Activated CD8-positive, alpha-beta T cell treated with anti-CD3 and anti-CD28 coated beads, Interleukin-2, amount 10 ng/mL, durations not matched to agents 7 days and 5 days (primary cell): ENCODE measurements at places on chromosomes 12 and 14. TPM values are rescaled to one million over a fixed set of nuclear protein-coding genes. Genes with fewer than 3 reads are reported as not detected.

The BHLHE41 gene
- total RNA-seq: not detected

The KRT3 gene
- total RNA-seq: not detected

DNA sequence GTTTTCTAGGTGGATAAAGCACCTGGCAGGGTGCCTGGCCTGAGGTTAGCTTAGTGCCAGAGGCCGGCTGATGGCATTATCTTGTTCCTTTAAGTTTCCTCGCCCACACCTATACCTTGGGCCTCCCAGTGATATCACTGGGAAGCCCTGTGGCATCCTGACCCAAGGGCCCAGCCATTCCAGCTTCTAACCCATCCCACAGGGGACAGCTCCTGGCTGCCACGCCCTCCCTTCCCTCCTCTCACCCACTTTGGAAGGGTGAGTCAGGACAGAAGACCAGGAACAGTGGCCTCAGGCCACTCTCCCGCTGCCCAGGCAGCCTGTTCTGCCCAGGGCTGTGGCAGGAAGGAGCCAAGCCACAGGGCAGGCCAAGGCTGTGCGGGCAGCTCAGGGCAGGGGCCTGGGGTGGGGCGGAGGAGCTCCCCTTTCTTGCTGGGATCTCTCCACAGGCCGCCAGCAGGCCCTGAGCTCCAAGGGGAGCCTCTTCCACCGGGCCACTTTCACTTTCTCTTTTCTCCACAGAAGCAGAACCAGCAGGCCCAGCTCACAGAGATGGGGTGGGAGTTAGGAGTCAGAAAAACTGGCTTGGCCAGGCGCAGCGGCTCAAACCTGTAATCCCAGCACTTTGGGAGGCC is 75.1 kb downstream of the IRF2BPL start:
- peaks cover 78% of the 10 kb centered on the region for H3K4me1 ChIP-seq
- peak overlapping the region; percentile 60 for H3K4me3 ChIP-seq
- H3K27me3 ChIP-seq: no peaks in the 10 kb centered on the region
- H3K27ac ChIP-seq: peak overlapping the region; percentile 87
- no peaks in the 10 kb centered on the region for H3K36me3 ChIP-seq
- peak; percentile 76 for DNase-seq

- no peak overlapping the region for H3K4me3 ChIP-seq
- no peak overlapping the region for H3K27ac ChIP-seq
- no peak for DNase-seq
- H3K27me3 ChIP-seq: no peaks in the 10 kb centered on the region
Observed at GRCh38 chr12:28610401-28611114, 420.3 kb downstream of the CCDC91 start.
